ENCODE measurements at places on chromosomes 3 and 15. TPM values are rescaled to one million over a fixed set of nuclear protein-coding genes. Genes with fewer than 3 reads are reported as not detected.
A peak's percentile ranks its signal among the peaks of the same experiment; 100 is the strongest.

DNA sequence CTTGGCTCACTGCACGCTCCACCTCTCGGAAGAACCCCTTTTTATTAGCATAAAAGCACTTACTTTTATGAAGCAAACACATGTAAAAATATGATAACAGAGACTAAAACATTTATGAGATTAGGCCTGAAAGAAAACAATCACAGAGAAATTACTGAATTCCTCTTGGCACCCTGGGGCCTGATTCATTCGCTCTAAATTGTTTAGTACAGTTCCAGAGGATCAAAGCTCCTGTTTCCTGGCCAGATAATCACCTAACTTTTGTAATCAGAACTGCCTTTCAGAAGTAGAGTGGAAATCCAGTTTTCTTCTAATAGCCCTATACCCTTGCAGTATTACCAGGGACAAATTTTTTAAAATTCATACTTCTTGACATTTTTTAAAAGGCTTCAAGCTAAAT, 6.4 kb downstream of the NPAP1 start:
- H3K27ac ChIP-seq: no peak overlapping the region
- H3K4me3 ChIP-seq: no peak overlapping the region

The CPEB1 gene
- total RNA-seq: 3.2 TPM

The PCBP4 gene
- total RNA-seq: 8.3 TPM

The CP gene
- not detected for total RNA-seq

DNA sequence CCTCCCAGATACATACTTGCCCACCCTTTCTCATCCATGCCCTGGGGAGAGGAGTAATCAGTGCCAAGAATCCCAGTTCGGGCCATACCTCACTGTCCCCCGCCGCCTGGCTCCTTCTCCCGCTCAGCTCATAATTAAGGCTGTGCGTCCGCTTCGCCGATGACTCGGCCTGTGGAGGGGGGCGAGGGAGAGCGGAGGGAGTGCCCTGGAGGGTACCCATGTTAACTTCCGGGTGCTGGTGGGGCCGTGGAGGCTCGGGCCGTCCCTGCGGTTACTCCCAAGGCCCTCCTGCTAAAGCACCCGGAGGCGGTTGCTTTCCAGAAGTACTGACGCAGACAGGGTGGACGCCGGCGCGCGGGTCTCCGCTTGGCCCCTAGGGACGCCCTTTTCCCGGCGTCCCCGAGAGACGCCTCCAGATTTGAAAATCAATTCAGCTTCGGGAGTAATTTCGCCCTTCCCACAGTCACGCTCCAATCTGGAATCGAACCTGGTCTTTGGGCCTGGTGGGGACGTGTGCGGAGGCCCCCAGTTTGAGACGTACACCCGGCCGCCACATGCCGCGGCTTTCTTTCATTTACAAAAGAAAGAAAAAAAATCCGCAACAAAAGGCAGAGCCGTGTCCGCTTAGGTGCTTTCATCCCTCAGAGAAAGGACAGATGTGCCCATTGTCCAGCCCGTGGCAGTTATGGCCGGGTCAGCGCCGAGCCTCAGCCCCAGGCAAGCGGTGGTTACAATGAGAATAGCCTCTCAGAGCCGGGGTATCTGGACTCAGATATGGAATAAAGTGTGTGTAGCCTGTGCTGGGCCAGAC, 1.0 kb upstream of the ONECUT1 start:
- H3K36me3 ChIP-seq: no peaks in the 10 kb centered on the region
- peaks cover 89% of the 10 kb centered on the region for H3K27me3 ChIP-seq
- DNase-seq: no peak

GRCh38 chr3:104018541-104018940, 1348.2 kb upstream of the ALCAM start:
- no peaks in the 10 kb centered on the region for H3K4me1 ChIP-seq
- no peaks in the 10 kb centered on the region for H3K36me3 ChIP-seq

DNA sequence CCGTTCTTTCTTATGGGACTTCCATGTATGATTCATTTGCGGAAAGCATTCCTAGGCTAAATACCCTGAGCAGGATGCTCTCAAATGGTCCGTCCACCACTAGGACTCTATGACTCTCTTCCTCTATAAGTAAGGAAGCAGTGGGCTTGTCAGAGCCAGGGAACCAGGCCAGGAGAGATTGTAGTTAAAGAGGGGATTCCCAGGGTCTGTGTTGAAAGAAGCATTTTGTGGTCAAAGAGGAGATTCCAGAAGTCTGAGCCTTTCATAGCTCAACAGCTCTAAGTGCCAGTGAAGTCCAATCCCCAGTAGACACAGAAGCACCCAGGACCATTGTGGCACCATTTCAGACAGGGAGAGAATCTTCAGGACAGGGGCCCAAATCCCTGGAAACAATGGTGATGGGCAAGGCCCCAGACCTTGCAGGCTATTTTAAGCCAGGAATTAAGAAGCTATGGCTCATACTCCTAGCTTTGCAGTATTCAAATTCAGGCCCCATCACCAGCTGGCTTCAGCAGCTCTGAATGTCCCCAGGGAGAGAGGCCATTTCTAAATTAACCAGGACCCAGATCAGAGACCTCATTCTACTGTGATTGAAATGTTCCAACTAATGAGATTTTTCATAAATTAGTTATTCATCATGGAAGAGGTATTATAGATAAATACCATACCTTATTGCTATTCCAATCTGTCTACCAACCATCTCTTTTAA, 81.7 kb downstream of the CD47 start:
- peaks cover 3% of the 10 kb centered on the region for H3K27me3 ChIP-seq
- peaks cover 6% of the 10 kb centered on the region for H3K4me1 ChIP-seq
- no peak overlapping the region for H3K4me3 ChIP-seq
- H3K36me3 ChIP-seq: peaks cover 5% of the 10 kb centered on the region
- no peak for DNase-seq

DNA sequence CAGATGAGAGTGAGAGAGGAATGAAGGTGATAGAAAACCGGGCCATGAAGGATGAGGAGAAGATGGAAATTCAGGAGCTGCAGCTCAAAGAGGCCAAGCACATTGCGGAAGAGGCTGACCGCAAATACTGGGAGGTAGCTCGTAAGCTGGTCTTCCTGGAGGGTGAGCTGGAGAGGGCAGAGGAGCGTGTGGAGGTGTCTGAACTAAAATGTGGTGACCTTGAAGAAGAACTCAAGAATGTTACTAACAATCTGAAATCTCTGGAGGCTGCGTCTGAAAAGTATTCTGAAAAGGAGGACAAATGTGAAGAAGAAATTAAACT, 88.9 kb downstream of the EOMES start:
- no peaks in the 10 kb centered on the region for H3K27me3 ChIP-seq
- peak overlapping the region; percentile 91 for H3K27ac ChIP-seq
- no peak for DNase-seq
- H3K36me3 ChIP-seq: no peaks in the 10 kb centered on the region
- peak overlapping the region; percentile 96 for H3K4me3 ChIP-seq
- peaks cover 9% of the 10 kb centered on the region for H3K4me1 ChIP-seq

The HGD gene
- 3.8 TPM for total RNA-seq

- H3K4me3 ChIP-seq: no peak overlapping the region
- no peak overlapping the region for H3K27ac ChIP-seq
- H3K27me3 ChIP-seq: no peaks in the 10 kb centered on the region
- no peaks in the 10 kb centered on the region for H3K36me3 ChIP-seq
Measured at GRCh38 chr3:65196663-65197062, 508.9 kb upstream of the ADAMTS9 start.

- H3K36me3 ChIP-seq: no peaks in the 10 kb centered on the region
- H3K27me3 ChIP-seq: peaks cover 8% of the 10 kb centered on the region
- no peak overlapping the region for H3K27ac ChIP-seq
Measured at GRCh38 chr3:54861248-54862067, 66.4 kb downstream of the LRTM1 start.

- H3K27ac ChIP-seq: no peak overlapping the region
- DNase-seq: no peak
- H3K27me3 ChIP-seq: peaks cover 85% of the 10 kb centered on the region
- no peak overlapping the region for H3K4me3 ChIP-seq
Measured at GRCh38 chr15:89368566-89369223, 34.1 kb upstream of the POLG start.

DNA sequence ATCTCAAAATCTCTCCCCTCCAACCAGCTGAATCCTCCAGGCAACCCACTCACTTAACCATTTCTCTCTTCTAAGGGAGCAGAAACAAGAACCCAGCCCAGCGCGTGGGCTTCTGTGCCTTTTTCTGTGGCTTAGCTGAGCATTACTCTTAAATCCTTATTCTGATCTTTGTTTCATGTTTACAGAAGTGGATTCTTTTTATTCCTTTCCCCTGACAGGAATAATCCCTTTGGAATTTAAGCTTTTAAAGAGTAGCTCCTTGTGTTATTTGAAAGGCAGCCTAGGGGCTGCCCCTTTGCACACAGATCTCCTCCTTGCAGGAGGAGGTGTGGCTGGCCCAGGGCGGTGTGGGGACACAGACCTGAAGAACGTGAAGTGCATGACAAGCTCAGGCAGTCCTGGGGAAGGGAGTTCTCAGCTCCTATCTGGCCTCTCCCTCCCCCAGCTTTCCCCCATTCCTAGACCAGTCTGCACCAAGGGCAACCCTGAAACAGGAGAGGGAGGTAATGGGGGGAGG, 77.1 kb upstream of the UBE2E1 start:
- DNase-seq: no peak
- no peak overlapping the region for H3K4me3 ChIP-seq
- H3K4me1 ChIP-seq: peaks cover 15% of the 10 kb centered on the region
- no peaks in the 10 kb centered on the region for H3K36me3 ChIP-seq
- peaks cover 3% of the 10 kb centered on the region for H3K27me3 ChIP-seq

DNA sequence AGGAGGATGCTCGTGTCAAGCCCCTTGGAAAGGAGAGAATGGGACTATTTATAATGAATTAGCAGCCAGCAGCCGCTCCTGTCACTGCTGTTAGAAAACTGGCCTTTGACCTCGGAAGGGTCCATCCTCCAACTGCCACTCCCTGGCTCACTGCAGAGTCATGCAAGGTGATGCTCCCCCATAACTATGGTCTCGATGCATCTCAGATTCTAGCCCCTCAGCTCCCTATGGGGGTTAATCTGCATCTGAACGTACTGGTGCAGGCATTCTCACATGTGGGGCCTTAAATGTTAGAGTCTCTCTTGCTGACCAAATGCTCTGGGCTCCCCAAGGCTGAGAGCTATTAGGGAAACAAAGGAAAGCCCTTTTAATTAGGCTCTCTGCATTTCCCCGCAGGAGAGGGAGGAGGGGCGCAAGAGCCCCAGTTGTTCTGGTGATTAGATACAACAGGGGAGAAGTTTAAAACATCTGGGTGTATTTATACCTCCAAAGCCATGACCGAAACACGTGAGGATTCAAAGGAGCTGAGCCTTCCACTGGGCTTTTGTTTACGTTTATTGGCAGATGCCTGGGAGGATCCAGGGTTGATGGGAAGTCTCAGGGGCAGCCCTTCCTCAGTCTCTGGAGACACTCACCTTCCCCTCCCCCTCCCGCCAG, 182.5 kb downstream of the OPA1 start:
- H3K36me3 ChIP-seq: no peaks in the 10 kb centered on the region
- DNase-seq: no peak
- H3K27me3 ChIP-seq: peaks cover 22% of the 10 kb centered on the region
- peaks cover 7% of the 10 kb centered on the region for H3K4me1 ChIP-seq
- H3K4me3 ChIP-seq: no peak overlapping the region
- H3K27ac ChIP-seq: no peak overlapping the region
